ENCODE measurements at places on chromosomes 2 and 18.

- DNase-seq, result no peak
These were observed 15.8 kb downstream of the SERTAD2 start for GRCh38 chr2:64637931-64638330.

DNA sequence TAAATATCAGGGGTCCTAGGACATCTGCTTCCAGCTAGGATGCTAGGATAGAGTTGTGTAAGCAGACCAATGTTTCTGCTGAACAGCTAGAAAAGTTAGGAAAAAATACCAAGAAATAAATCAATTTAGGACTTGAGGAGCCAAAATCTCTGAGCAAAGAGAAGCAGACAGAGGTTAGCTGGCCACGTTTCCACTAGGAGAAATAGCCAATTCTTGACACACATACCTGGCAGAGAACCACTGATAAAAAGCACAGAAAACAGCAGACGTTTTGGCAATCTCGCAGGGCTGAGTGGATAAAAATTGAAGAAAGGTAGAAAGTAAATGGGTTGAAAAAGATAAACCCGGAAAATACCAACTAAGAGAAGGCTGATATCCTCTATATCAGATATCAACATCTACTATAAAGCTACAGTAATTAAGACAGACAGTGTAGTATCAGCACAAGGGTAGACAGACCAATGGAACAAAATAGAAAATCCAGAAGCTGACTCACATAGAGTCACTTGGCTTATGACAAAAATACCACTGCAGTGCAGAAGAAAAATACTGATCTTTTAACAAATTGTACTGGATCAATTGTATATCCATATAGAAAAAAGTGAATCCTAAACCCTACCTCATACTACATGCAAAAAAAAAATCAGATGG, 306.1 kb upstream of the KLHL29 start:
- DNase-seq, result no peak

- DNase-seq, result no peak
These were observed 107.8 kb upstream of the ST3GAL5 start for GRCh38 chr2:85996591-85996990.

DNA sequence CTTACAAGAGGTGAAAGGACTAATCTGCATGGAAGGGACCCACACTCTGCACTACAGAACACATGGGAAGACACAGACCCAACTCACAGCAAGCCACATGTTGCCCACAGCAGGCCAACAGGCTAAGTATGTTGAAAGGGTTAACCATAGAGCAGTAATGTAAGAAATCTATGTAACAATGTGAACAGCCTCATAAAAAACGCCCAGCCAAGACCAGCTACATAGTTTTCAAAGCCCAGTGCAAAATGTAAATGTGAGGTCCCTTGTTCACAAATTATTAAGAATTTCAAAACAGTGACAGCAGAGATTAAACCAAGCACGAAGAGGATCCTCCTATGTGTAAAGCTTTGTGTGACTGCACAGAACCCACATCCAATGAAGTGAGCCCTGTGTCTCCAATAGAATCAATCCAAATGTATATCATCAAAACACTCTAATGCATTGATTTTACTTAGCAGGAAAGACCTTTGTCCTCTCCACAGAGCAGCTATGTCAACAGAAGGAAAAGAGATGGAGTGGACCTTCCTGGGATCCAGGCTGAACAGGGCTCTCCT, 210.1 kb downstream of the AGPS start:
- no peak for DNase-seq

- no peak for DNase-seq
These were observed 906.1 kb downstream of the SLC4A3 start for GRCh38 chr2:220533485-220533884.

DNA sequence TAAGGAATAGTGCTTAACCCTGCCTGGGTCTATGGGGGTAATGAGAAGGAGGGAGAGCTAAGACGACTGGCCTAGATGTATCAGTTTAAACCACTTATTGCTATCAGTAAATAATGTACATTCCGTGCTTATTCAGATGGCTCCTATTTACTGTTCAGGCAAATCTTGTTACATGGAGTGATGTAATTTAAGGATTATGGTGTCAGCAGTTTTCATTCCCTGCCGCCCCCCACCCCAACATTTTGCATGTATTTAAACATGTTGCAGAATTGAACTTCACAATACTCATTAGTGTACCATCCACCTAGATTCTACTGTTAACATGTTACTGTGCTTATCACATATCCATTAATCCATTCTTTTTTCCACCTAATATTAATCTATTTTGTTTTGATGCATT, 11.7 kb downstream of the AGPS start:
- DNase-seq, result no peak

DNA sequence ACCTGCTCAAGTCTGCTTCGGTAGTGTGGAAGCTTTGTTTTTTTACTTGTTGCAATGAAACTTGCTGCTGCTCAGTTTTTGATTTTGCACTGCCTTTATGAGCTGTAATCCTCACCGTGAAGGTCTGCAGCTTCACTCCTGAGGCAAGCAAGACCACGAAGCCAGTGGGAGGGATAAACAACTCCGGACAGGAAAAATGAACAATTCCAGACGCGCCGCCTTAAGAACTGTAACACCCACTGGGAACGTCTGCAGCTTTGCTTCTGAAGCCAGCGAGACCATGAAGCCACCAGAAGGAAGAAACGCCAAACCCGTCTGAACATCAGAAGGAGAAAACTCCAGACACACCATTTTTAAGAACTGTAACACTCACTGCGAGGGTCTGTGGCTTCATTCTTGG, 245.7 kb upstream of the REG3G start:
- no peak for DNase-seq

GRCh38 chr2:157325786-157326185, at the start of gene ERMN:
TSS of gene ERMN (minus strand) at chr2:157325824. CDS start at chr2:157325642, 182 bp downstream.
- no peak for DNase-seq

Data from stimulated activated CD8-positive, alpha-beta memory T cell treated with anti-CD3 and anti-CD28 coated beads, Interleukin-12 subunit alpha, Interleukin-12 subunit beta, amount 100 ng/mL, for 4 hours (primary cell).